ENCODE measurements at places on chromosomes 3 and 15.

- no peak for DNase-seq
Measured at GRCh38 chr3:57544181-57545125, at the start of gene DNAH12. TSS of gene DNAH12 (minus strand) at chr3:57544344. CDS start at chr3:57542870, 1,474 bp downstream.

DNA sequence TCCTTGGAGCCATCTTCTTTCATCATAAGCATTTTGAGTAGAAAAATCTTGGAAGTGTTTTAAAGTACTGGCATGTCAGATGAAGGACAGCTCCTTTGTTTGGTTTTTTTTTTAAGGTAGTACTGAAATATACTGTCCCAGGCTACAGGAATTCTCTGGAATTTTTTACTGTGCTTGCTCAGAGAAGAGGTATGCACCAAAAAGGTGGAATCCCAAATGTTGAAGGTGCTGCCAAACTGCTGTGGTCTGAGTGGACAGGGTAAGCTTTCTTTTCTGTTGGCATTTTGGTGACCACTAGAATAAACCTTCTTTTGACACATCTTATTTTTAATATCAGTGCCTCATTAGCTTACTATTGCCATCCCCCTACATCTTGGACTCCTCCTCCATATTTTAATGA is 7.2 kb downstream of the GNL3 start:
- no peak for DNase-seq

DNA sequence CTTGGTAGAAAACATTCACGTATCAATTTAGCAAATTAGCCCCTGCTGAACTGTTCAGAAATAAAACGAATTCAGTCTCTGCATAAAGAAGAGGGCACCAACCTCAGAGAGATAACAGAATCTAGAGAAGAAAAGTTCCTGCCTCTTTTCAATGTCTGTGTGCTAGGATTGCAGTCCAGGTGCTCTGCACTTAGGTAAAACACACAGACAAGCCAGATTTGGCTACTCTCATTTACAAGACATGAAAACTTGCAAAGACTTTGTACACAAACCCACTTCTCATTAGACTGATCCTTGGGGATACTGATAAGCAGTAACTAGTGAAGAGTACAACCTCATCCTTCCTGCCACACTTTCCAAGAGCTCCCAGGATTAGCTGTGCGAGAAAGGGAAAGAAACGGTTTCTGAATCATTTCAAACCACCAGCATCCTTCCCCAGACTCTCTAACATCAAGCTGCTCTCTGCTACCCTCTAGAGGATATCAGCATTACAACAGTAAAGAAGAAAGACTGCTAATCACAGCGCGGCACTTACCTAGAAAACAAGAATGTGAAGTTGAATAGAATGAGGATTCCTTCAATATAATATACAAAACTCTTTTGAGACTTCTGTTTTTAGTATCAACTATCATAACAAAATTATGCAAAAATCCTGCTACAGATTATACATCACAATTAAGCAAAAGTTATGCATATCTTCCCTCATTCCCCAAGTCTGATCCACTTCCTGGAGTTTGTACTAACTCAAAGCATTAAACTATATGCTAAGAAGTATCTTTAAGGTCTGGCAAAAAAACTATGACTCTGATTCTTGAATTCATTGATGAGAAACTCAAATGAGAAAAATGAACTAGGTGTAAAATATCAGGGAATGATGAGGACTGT is 306.4 kb downstream of the MAGI1 start:
- DNase-seq, result no peak

GRCh38 chr3:62951037-62951613 is 75.9 kb upstream of the CADPS start:
- no peak for DNase-seq

DNA sequence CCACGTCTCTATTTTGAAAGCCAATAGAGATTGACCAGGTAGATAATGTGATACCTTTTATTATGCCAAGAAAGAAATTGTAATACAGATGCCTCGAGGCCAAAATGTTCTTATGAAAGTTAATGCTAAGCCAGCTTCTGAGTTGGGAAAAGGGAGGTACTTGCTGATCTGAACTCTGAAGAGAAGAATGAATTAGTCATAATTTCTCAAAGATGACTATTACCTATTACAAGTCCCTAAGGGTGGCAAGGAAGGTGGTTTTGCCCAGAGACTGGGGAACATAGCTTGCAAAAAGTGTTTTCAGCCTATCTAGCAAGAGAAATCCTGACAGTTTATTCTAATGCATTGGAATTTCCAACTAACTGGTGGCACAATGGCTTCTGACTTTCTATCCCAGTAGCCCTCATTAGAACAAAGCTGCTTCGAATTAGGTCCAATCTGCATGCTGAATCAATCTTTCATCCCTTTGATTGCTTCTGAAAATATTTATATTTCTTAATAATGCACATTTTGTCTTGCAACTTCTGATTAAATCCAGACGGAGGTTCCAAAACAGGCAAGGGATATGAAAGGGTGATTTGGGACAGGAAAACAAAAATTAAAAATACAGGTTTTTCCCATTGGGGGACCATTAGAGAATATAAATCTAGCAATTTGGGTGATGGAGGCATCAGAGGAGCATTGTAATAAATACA is 17.7 kb upstream of the NR2F2 start:
- no peak for DNase-seq

DNA sequence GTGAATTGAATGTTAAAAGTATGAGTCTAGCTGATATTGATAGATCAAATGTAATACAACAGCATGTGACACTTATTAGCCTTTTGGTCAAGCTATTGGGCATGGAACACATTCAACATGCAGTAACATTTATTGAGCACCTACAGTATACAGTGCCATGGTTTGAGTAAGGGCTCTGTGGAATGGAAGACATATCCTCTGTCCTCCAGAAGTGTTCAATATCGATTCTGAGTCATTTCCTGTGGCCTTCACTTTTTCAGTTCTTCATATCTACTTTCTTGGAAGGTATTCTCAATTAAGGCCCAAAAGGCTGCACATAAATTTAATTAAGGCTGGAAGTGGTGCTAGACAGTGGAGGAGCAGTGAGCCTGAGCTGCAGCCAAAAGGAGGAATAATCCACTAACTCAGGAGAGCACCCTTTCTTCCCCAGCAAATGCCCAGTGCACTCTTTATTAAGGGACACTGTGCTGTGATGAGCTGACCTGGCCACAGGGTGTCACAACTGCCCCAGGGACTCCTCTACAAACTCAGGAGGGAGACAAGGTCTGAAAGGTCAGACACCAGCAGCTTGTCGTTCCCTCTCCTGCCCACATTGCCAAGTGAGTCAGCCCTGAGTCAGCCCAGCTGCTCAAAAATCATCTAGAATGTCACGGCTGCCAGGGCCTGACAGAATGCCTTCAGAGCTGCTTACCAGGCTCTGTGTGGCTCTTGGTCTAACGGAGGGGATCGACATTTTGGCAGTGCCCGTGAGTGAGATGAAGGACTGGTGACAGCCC is 544.8 kb downstream of the AGBL1 start:
- peak; percentile 13 for DNase-seq
